ENCODE measurements at places on chromosomes 13 and 19. TPM values are rescaled to one million over a fixed set of nuclear protein-coding genes. Genes with fewer than 3 reads are reported as not detected.

R3HDM4 gene
- 14.0 TPM for total RNA-seq

SMIM44 gene
- total RNA-seq = not detected

NALCN gene
- 0.95 TPM for total RNA-seq

FOXA3 gene
- not detected for total RNA-seq

ZNF222 gene
- total RNA-seq = 7.9 TPM

GPR18 gene
- not detected for total RNA-seq

CEACAM16 gene
- total RNA-seq = not detected

RNF225 gene
- 0.17 TPM for total RNA-seq

FTL gene
- 4,288 TPM for total RNA-seq

CACNA1A gene
- total RNA-seq = 25.3 TPM
